Bladder microvascular endothelial cell (primary cell): ENCODE measurements at places on chromosomes 4 and X. TPM values are rescaled to one million over a fixed set of nuclear protein-coding genes. Genes with fewer than 3 reads are reported as not detected.

TRIM61 gene
- not detected in 2 replicates for total RNA-seq

MED28 gene
- total RNA-seq: 8.9 and 16.0 TPM in 2 replicates

STPG2 gene
- 0.13 TPM in 1 of 2 replicates, not detected in the other for total RNA-seq

VEGFC gene
- 4.5 and 8.3 TPM in 2 replicates for total RNA-seq

CXCL13 gene
- not detected in 2 replicates for total RNA-seq

NAP1L3 gene
- 0.16 and 0.50 TPM in 2 replicates for total RNA-seq

TEX13D gene
- total RNA-seq: not detected in 2 replicates

HAND2 gene
- not detected in 2 replicates for total RNA-seq
